ENCODE measurements at places on chromosomes 4 and X.

DNA sequence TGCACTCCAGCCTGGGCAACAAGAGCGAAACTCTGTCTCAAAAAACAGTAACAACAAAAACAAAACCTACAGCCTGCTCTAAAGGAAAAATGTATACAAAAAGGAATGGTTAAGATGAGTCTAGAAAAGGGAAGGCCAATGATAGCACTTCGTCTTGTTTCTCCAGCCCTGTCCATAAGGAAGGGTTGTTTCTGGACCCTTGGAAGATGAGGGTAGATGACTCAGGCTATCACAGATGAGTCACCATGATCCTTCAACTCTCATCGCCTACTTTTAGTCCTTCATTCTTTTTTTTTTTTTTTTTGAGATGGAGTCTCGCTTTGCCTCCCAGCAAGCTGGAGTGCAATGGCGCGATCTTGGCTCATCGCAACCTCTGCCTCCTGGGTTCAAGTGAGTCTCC, 8.8 kb downstream of the PLA2G12A start:
- DNase-seq, result no peak

DNA sequence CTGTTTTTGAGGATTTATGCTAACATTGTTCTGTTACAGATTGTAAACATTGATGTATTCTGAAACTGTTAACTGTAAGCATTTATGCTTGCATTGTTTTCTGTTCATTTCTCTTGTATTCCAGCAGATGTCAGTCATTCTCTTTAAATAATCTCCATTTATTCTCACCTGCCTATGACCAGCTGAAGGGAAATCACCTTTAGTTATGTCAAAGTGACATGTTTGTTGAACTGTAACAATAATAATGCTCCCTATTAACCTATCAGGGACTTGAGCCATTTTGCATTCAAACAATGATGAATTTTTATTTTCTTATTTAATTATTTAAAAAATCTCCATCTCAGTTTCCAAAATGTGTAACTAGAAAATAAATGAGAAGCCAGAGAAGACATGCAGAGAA, 58.0 kb downstream of the SPCS3 start:
- DNase-seq, result no peak

DNA sequence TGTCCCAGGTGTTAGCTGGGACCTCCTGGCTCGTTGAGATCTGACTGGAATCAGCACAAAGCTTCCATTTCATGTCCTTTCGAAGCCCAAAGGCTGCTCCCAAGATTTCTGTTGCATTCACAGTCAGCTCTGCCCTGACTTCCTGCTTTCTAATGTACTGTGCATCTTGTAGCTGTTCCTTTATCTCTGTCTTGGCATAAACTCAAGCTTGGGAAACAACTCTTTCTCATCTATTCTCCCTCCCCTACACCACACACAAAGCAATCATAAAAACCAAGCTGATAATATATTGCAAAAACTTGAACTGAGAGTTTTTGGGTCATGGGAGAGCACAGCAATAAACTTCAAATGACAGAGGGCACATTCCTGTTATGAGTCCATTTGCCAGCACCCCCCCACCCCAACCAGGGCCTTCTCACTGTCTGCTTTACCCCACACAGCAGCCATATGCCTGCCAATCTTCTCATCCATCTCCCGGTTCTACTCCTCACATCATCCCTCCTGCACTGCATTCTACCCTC, 76.3 kb downstream of the SYNPO2 start:
- DNase-seq, result no peak

GRCh38 chr4:173357939-173358338, 12.8 kb upstream of the SAP30 start:
- DNase-seq, result no peak

DNA sequence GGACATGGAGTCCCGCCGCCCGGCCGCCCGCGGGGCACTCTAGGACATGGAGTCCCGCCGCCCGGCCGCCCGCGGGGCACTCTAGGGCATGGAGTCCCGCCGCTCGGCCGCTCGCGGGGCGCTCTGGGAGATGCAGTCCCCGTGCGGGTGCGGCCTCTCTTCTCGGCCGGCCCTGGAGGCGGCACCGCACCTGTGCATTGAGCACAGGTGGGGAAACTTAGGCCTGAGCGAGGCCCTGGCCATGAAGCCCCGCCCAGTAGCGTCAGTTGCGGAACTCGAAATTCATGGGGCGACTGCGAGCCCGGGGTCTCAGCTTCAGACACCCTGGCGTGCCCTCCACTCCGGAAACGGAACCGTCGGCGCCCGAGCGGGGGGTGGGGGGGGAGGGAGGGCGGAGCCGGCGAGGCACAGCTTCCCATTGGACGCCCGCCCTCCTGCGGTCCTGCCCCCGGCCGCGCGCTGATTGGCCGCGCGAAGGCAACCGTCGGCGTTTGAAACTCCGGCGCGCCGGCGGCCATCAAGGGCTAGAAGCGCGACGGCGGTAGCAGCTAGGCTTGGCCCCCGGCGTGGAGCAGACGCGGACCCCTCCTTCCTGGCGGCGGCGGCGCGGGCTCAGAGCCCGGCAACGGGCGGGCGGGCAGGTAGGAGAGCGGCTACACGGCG, at the start of the genes TACC3 and TMEM129:
Gene TACC3 (plus strand): TSS at position 519 of the 663 bp plus-strand sequence. CDS start 1,901 bp downstream, outside the sequence.
Gene TMEM129 (minus strand): TSS at position 321 of the 663 bp plus-strand sequence. CDS start 486 bp downstream, outside the sequence.
- peak; percentile 96 for DNase-seq

DNA sequence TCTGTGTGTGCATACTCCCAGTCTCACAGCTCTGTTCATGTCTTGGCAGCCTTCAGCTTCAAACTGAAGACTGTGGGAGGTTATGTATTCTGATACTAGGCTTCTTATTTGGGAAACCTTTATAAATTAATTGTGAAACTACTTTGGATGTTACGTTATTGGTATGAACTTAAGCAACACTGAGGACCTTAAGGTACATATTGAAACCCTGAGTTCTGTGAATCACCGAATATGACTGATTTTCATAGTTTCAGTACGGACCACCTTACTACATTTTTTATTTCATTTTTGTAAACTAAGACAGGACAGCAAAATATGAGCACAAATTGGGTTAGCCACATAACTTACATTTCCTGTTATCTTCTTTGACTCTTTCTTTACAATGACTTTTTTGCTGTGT, 498.4 kb downstream of the PDGFC start:
- no peak for DNase-seq

DNA sequence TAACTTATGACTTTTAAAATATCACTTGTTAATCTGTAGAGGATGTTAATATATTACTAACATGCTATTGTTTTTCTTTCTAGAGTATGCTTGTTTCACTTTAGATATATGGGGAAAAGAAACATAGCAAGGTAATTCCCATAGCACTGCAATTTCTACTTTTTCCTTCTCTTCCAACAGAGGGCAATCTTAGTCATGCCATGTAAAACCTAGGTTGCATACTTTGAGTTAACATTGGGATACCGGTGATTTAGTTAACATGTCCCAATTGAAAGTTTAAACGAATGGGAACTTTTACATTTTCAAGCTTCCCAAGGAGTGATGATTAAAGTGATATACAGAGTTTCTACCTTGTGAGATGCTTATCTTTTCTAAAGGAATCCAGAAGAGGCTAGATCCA, 89.4 kb upstream of the IL13RA1 start:
- DNase-seq, result no peak

GRCh38 chrX:31704938-31705337, 633.1 kb upstream of the FTHL17 start:
- no peak for DNase-seq

Measured in activated CD8-positive, alpha-beta memory T cell treated with anti-CD3 and anti-CD28 coated beads for 24 hours (primary cell).